Stimulated activated CD8-positive, alpha-beta memory T cell treated with anti-CD3 and anti-CD28 coated beads, Interleukin-7, amount 100 ng/mL, for 48 hours (primary cell): ENCODE measurements at places on chromosomes 13 and 19.

- no peak for DNase-seq
Observed at GRCh38 chr19:40147693-40148347, 43.4 kb upstream of the MAP3K10 start.

DNA sequence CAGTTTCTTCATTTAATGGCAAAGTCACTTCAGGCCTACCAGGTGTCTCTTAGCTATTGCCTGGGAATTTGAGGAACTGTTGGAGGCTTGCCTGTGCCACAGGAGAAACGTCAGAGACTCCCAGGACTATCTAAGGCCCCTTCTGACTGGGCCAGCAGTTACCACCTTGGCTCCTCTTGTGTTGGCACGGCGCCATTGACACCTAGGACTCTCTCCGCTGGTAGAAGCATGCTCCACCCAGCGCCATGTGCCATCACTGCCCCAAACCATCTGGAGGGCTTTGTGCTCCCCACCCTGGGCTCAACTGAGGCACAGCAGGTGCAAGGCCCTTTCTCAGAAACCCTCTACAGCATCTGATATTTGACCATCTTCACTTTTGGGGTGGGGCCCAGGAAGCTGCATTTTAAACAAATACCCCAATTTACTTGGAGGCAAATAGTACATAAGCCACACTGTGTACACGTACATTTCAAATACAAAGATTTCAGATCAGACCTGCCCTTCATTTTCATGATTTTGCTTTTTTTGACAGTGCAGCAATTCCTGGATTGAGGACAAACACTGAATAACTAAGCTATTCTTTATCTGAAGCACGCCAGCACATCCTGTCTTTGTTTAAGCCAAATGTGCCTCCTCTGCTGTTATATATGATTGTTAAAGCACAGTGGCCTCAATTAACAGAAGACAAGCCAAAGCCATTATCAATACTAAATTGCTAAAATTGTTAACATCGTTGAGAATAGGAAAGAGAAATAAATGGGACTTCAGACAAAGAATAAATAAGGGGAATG lies 59.9 kb upstream of the TPP2 start:
- DNase-seq, result no peak

DNA sequence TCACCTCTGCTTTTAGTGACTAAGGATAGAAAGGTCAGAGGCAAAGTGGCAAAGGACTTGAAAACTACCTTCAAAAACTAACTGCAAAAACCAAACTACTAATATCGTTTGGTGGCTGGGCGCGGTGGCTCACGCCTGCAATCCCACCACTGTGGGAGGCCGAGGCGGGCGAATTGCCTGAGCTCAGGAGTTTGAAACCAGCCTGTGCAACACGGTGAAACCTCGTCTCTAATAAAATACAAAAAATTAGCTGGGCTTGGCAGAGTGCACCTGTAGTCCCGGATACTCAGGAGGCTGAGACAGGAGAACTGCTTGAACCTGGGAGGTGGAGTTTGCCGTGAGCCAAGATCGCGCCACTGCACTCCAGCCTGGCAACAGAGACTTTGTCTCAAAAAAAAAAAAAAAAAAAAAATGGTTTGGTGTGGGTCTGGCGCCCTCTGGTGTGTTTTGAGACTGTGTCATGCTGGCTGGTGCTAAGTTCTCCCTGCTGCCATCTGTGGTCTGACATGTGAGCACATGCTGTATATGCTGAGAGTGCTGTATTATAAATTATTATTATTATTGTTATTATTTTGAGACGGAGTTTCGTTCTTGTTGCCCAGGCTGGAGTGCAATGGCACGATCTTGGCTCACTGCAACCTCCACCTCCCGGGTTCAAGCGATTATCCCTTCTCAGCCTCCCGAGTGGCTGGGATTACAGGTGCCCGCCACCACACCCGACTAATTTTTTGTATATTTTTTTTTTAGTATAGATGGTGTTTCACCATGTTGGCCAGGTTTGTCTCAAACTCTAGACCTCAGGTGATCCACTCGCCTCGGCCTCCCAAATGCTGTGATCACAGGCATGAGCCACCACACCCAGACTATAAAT lies 36.0 kb upstream of the RNF17 start:
- DNase-seq, result peak; percentile 22

DNA sequence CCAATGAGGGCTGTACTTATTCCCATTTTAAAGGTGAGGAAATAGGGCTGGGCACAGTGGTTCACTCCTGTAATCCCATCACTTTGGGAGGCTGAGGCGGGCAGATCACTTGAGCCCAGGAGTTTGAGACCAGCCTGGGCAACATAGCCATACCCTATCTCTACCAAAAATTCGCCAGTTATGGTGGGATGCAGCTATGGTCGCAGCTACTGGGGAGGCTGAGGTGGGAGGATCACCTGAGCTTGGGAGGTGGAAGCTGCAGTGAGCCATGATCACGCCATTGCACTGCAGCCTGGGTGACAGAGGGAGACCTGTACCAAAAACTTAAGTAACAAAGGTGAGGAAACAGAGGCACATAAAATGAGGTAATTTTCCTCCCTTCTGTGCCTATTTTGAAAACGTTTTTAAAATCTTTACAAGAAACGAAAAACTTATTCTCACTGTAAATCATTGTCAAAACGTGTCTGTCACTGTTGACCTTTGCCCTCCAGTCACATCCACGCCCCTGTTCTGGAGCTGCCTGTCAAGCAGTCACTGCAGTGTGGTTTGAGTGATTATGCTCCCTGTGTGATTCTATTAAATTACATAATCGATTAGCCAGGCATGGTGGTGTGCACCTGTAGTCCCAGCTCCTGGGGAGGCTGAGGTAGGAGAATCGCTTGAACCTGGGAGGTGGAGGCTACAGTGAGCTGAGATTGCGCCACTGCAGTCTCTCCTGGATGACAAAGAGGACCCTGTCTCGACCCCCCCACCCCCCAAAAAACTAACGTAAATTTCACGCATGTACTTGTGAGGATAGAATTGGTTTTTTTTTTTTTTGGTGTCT lies 12.5 kb downstream of the NOP53 start:
- no peak for DNase-seq

DNA sequence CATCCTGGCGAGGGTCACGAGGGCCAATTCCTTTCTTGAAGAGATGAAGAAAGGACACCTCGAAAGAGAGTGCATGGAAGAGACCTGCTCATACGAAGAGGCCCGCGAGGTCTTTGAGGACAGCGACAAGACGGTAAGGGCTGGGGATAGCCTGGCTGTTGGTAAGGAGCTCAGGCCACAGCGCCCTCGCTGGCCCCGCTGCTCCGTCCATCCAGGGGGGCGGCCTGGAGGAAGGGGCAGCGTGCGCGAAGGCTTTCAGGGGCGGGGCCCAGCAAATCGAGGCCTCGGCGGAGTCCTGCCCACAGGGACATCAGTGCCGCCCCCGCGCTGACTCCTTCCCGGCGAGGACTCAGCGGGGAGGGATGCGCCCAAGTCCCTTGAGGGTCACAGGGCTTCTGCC lies 6.9 kb downstream of the F10 start:
- DNase-seq, result no peak

DNA sequence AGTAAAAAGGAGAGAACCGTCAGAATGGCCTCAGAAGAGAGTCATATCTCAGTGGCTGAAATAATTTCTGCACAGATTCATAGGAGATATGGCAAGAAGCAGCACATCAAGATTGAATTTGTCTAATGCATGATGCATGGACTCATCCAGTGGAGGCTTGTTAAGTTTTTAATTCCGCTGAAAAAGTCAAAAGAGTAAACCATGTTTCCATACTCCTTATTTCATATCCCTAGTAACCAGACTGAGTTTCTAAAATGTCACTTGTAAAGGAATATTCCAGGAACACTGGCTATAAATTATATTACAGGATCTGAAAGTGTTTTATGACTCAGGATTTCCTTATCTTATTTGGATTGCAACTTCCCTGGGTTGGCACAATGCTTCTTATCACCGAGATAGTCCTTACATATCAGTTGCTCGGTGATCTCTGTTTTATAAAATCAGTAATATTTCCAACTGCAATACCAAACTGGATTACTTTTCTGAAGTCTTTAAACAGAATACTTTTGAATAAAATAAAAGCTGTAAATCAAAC lies 180.2 kb upstream of the TSC22D1 start:
- DNase-seq, result no peak

- DNase-seq, result no peak
Observed at GRCh38 chr19:46639358-46640182, 3.6 kb upstream of the GNG8 start.

DNA sequence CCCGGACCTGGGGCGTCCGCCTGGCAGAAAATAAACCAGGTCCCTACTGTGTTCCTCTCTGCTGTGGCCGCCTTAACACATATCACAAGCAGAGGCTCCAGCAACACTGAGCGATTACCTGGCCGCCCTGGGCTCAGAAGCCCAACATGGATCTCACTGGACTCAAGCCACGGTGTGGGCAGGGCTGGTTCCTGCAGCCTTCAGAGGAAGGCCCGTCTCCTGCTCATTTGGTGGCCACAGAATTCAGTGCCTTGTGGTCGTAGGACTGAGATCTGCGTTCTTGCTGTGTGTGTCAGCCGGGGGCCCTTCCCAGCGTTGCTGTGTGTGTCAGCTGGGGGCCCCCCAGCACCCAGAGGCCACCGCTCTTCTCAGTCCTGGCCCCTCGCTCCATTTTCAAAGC lies 30.2 kb downstream of the C2CD4C start:
- no peak for DNase-seq

DNA sequence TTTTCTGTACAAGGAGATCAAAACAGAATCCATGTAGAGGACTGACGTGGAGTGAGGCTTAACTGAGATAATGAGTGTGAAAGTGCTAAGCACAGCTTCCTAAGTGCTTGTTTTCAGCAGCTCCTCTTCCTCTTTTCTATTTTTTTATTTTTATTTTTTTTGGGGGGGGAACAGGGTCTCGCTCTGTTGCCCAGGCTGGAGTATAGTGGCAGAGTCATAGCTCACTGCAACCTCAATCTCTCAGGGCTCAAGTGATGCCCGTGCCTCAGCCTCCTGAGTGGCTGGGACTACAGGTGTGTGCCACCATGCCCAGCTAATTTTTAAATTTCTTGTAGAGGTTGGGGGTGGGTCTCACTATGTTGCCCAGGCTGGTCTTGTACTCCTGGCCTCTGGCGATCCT lies 5.6 kb upstream of the FOSB start:
- no peak for DNase-seq

- DNase-seq, result peak; percentile 51
Observed at GRCh38 chr19:14472202-14472938, 2.8 kb downstream of the PTGER1 start.

DNA sequence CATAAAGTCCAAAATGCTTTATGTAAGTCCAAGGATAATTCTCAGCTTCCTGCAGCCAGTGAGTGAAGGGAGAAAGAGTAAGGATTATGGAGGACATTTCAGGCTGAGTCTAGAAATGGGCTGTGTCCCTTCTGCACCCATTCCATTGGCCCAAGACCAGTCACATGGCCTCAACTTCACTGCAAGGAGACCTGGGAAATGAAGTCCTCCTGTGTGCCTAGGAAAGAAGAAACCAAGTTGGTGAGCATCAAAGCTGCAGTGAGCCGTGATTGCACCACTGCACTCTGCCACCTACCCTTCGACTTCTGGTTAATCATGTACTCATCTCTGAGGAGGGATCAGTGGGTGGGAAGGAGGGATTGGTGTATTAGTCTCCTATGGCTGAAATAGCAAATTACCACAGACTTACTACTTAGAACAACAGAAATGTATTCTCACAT lies 3.6 kb upstream of the CD37 start:
- no peak for DNase-seq

GRCh38 chr13:106238690-106239089 lies 296.8 kb downstream of the EFNB2 start:
- no peak for DNase-seq

GRCh38 chr19:7101498-7102253 lies 32.2 kb downstream of the ZNF557 start:
- DNase-seq, result no peak

GRCh38 chr13:78133511-78133910 lies 214.9 kb upstream of the EDNRB start:
- no peak for DNase-seq

GRCh38 chr19:42201489-42202289 lies 15.8 kb downstream of the DEDD2 start:
- DNase-seq, result no peak

- peak; percentile 11 for DNase-seq
Observed at GRCh38 chr19:16714702-16715287, 4.9 kb upstream of the NWD1 start.

DNA sequence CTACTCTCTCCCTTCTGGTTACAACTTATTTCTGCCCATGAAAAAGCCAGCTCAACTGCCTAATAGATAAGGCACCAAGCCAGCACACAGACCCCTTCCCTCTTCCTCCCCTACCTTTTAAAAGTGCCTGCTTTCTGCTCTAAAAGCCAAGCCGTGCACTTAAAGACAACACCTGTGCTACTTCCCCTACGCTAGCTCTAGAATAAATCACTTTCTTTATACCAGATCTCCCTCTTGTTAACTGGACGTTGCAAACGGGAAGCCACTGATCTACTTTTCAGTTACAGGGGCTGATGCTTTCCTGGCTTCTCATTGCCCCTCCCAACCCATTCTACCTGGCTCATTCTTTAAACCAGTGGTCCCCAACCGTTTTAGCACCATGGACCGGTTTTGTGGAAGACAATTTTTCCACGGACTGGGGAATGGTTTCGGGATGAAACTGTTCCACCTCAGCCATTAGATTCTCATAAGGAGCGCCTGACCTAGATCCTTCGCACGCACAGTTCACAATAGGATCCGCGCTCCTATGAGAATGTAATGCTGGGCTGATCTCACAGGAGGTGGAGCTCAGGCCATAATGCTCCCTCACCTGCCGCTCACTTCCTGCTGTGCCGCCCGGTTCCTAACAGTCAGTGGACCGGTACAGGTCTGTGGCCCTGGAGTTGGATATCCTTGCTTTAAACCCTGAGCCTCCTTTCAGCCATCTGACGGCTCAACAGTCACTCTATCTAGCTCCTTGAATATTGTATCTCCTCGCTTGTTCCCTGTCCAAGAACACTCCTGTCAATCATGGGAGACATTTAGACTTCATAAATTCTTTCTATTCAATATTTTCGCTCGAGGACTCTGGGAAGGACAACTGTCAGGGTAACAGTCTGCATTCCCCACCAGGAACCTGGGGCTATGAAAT lies 841 bp upstream of the ZNF223 start:
- DNase-seq, result no peak

- DNase-seq, result no peak
Observed at GRCh38 chr19:10898633-10899032, 27.3 kb downstream of the CARM1 start.

DNA sequence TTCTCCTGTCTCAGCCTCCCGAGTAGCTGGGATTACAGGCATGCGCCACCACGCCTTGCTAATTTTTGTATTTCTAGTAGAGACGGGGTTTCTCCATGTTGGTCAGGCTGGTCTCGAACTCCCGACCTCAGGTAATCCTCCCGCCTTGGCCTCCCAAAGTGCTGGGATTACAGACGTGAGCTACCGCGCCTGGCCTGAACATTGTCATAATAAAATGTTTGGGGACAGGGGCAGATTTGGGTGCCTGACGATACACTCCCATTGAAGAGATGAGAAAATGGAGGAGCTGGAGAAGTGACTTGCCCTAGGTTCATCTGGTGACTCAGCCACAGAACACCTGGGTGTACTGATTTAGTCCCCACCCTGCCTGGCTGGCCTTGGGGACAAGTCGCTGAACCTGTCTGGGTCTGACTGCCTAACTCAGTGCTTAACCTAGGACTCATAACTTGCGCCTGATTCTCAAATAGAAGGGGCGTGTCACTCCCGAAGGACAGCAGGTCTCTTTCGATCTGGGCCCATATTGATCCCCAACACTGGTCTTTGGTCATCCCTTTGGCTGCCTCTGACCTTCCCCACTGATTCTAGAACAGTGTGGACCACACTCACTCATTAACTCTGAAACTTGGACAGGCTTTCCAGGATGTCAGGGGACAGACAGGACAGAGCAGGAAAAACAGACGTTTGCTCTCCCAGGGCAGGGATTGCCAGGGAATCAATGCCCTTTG lies 7.6 kb upstream of the BICRA start:
- no peak for DNase-seq

GRCh38 chr19:50349277-50350057 lies 16.0 kb downstream of the NAPSA start:
- no peak for DNase-seq
